ENCODE measurements at places on chromosomes 6 and 20.

DNA sequence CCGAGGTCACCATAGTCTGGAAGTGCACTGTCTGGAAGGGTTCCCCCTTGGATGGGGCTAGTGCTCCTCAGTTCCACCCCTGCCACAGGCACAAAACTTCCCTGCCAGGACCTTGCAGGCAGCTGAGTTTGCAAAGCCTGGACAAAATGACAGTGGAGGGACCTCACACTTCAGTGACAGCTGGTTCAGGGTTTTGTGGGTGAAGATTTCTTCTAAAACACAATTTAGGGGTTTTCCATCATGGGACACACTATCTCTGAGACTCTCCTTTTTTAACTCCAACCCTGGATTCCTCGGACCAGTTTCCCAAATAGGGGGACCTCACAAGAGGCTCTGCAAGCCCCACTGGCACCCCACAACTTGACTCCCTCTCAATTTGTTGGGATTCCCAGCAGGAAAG, 33.6 kb upstream of the PREX1 start:
- no peak for DNase-seq

DNA sequence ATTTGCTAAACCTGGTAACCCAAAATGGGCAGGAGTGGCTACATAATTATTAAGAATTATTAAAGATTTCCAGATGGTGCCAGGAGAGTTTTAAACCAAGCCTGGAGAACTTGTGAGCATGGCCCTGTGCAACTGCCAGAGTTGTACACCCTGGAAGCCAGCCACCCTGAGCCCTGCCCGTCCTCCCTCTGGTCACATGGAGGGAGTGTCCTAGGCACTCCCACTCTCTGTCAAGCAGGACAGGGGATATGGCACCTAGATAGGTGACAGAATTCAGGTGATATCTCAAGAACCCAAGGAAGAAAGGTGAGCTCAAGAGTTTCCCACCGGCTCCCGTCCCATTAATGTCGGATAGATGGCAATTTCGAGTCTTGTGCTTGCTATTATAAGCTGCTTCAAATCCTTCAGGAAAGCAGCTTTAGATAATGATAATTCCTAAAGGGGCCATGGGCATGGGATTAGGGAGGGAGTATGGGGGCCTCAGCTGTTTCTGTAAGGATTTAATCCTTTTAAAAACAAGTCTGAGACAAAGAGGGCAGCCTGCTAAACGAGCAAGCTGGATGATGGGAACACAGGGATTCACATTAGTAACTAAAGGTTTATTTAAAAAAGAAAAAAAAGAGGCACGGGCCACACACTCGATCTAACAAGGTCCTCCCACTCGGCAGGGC, 169.1 kb downstream of the BMP7 start:
- no peak for DNase-seq

- DNase-seq = no peak
These were observed 7.0 kb upstream of the CDK19 start for GRCh38 chr6:110822249-110822648.

- no peak for DNase-seq
These were observed 30.4 kb downstream of the NSFL1C start for GRCh38 chr20:1436263-1436662.

DNA sequence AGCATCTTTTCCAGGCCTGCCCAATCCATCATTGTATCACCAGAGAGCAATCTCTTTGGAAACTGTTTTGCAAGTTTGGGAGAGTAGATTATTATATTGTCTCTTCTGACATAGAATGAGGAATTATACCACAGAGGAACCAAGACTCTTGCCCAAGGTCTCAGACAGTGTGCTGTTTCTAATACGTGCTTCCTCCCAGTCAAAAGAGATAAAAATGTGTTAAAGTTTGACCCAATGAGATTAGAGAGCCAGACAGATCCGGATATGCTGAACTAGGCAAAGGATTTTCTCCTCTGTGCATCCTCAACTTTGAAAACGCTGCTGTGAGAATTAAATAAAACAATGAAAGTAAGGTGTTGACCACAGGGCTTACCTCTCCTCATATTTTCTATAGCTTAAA, 18.6 kb upstream of the NT5E start:
- DNase-seq = no peak

- no peak for DNase-seq
These were observed 299.7 kb downstream of the PLCB1 start for GRCh38 chr20:8431538-8432434.

- DNase-seq = no peak
These were observed 467.2 kb upstream of the ZNF337 start for GRCh38 chr20:26163890-26164289.

GRCh38 chr6:85389151-85389797, 60.6 kb upstream of the NT5E start:
- DNase-seq = no peak

DNA sequence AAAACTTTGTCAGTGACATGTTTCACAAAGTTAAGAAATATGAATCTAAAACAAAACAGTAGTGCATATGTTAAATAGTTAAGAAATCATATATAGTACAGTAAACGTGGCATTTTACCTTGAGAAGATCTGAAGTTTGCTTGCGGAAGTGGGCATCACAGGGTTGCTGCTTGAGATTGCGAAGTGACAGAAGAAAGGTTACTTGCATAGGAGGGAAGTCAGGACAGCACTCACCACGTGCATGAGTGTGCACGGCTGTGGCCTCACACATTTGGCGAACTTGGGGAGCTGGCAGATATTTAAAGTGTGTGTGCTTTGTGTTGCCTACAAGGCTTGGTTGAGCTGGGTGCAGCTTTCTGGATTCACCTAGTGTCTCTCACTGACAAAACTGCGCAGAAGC, 431.5 kb upstream of the ARID1B start:
- DNase-seq = no peak

GRCh38 chr20:19098806-19099578, 113.5 kb upstream of the SLC24A3 start:
- no peak for DNase-seq

- DNase-seq = no peak
These were observed 83.4 kb upstream of the FABP7 start for GRCh38 chr6:122696079-122696478.

GRCh38 chr6:15715060-15715459, 52.2 kb upstream of the DTNBP1 start:
- DNase-seq = no peak

DNA sequence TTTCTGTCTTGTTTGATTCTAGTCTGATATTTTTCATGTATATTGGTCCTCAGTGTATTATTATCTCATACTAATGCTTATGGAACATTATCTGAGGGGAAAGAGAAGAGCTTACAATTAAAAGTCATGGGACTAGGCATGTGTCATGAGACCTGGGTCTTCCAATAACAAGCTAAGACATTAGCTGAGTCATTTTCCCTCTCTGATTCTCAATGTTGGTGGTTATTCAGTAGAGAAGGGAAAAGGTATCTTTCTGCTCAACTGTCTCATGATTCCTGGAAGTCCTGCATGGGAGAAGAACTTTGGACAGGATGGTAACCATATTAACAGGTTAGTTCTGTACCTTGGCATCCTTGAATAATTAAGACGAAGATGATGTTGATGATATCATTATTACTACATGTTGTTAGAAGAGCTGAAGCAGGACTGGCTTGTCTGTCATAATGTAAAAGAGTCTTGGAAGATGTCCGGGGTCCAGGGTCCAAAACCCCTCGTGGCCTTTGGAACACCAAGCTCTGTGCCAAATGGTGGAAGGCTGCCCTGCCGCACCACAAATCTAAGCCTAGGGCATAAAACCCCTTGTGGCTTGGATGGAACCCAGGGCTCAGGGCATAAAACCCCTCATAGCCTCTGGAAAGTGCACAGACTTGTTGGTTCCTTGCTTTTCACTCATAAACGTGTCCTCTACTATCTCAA, 19.1 kb downstream of the TRIM38 start:
- no peak for DNase-seq

DNA sequence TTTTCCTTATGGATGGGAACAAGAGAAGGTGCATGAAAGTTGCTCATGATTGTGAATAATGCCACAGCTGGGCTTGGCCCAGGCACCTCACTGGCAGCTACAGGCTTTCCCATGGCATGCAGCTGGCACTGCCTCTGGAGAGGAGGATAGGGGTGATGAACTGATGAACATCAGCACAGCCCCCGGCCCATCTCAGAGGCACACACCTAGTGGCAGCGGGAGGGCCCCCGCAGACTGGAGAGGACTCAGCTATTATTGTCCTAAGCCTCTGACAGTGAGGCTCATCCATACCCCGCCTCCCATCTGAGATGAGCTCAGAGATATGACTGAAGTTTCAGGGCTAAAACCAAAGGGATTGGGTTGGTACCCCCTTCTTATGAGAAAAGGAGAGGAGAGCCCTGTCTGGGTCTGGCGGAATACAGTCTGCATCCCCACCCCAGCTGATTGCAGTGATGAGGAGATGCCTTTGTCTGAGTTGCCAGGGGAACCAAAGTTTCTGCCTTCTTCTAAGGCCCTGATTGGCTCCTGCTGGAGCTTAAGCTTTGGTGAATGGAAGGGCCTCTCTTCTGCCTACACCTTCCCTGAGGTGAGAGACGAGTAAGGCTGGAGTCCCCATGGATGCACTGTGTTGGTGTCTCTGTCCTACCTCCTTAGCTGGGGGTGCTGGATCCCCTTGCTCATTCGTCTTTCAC, 27.6 kb upstream of the EPB41L1 start:
- DNase-seq = no peak

DNA sequence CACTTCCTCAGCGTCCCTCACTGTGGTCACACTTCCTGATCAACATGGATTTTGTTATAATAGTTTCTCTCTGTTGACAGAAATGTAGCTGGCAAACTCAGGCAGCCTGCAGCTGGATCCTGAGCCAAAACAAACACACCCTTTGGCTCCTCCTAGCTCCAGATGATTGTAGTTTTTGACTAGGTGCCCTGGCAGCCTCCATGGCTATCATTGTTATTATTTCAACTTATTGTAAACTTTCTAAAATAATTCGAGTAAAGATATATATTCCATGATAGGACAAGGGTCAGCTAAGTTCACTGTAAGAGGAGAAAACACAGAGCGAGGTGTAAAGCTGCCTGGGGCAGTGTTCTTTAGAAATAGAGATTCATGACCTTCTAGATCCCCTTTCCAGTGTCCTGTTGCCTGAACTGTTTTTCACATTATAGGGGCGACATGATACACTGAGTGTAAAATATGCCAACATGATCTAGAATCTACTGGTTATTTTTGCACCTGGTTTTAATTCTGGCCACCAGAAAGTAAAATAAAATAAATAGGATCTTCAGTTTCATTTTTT, 98.2 kb upstream of the HDGFL1 start:
- peak; percentile 9 for DNase-seq

DNA sequence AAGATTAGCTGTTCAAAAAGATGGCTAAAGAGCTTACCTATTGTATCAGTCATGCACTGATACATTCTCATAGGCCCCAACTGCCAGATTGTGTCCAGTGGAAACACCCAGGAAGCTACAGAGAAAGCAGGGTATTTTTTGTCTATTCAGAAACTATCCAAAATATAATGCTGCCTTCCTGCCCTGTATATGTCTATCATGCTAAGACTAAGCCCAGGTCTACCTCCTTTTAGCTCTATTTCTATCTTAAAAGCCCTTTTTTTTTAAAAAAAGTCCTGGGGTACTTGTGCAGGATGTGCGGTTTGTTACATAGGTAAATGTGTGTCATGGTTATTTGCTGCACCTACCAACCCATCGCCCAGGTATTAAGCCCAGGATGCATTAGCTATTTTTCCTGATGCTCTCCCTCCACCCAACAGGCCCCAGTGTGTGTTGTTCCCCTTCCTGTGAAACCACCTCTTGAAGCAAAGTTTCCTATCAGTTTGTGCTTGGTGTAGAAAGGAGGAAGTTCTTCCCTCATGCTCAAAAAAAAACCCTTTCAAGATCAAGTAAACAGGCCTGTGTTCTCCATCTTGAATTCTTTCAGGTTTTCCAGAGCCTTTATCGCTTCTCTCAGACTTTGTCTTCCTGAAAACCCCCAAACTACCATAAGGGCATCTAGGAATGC, 514 bp downstream of the DEFB129 start:
- no peak for DNase-seq

DNA sequence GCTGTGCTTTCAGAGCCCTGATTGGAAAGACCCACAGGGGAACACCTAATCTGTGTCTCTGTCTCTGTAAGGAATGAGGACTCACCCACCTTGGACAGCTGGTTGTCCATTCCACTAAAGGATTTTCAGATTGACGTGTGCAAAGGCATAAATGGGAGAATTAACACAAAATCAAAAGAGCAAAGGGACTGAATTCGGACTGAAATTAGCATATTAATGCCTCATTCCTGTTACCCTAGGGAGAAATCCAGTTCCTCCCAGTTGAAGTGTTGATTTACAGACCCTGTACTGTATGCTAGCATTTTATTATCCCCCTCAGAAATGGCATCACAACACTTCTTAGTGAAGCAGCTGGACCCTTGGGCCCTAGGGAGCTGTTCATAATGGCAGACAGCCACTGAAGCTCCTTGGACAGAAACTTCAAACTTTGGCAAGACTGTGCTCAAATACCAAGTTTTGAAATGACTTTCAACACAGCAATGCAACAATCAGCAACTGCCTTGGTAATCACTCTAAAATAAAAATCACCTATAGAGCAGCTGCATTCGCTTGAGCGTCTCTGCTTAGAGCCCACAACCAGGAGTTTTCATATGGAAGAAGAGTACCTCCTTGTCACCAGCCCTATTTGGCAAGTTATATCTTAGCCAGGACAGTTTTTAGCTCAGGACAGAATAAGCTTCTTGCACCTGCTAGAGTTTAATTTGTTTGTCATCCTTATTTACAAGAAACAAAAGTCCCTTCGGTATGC, 118.1 kb downstream of the TRDN start:
- DNase-seq = no peak

- peak; percentile 37 for DNase-seq
These were observed 70.9 kb upstream of the CCDC167 start for GRCh38 chr6:37570482-37571133.

DNA sequence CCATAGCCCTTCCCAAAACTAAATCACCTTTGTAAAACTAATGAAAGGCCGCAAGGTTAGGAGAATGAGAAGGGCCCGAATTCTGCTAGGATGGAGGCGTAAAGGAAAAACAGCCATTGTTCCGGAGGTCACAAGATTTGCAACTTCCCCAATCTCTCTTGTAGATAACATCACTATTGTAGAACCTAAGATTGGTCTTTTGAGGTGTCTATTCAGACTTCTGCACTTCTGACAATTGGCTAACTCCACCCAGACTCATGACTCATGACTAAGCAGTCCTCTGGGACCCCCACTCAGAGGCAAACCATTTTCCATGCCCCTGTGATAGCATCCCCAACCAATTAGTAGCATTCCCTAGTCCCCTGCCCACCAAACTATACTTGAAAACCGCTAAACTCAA, 210.5 kb upstream of the SHLD1 start:
- no peak for DNase-seq

GRCh38 chr6:89411145-89412070, 665 bp downstream of the RRAGD start:
- DNase-seq = no peak

Measured in NCI-H1436 (cell line).